Activated CD8-positive, alpha-beta T cell treated with anti-CD3 and anti-CD28 coated beads for 36 hours (primary cell): ENCODE measurements at places on chromosomes 2 and 18.

GRCh38 chr2:197141702-197142473 is 168.7 kb downstream of the ANKRD44 start:
- no peak for DNase-seq

DNA sequence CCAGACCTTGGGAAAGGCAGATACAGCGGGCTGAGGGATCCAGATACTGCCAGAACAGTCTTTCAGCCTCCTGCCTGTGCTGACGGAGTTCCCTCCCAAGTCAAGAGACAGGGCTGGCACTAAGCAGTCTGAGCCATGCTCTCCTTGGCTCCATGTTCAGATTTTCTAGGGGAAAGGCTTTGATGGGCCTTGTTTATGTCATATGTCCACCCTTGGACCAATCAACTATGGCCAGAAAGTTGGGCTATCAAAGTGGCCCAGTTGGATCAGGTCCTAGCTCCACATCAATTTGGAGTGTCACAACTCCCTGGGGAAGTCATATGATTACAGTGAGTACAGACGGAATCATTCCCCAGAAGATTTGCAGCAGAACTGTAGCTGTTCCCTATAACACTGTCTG is 152.0 kb downstream of the GREB1L start:
- no peak for DNase-seq

DNA sequence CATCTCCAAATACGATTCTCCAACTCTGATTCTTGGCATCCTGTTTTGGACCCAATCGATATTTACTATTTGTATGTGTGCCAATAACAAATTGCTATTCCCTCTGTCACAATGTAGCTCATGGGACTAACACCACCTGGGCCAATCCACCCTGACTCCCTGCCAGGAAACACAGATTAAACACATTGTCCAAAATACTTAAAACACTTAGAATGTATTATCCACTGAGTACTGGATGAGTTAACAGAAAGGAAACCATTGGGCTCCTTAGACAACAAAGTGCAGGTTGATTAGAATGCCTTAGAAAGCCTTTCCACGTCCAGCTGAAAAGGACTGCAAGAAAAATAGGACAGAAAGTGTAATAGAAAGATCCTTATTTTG is 79.4 kb upstream of the ARHGAP28 start:
- no peak for DNase-seq

DNA sequence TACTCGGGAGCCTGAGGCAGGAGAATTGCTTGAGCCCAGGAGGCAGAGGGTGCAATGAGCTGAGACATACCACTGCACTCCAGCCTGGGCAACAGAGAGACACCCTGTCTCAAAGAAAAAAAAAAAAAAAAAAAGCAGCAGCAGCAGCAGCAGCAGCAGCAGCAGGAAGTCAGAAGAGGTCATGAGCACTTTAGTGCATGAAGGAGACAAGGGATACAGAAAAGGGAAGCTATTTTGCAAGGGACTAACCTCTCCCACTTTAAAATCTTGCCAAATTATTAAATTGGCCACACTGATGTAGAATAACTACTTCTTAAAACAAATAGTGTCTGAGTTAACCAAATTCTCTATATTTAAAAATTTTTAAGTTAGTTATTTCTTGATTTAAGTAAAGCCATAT is 113.4 kb upstream of the PDE1A start:
- no peak for DNase-seq

DNA sequence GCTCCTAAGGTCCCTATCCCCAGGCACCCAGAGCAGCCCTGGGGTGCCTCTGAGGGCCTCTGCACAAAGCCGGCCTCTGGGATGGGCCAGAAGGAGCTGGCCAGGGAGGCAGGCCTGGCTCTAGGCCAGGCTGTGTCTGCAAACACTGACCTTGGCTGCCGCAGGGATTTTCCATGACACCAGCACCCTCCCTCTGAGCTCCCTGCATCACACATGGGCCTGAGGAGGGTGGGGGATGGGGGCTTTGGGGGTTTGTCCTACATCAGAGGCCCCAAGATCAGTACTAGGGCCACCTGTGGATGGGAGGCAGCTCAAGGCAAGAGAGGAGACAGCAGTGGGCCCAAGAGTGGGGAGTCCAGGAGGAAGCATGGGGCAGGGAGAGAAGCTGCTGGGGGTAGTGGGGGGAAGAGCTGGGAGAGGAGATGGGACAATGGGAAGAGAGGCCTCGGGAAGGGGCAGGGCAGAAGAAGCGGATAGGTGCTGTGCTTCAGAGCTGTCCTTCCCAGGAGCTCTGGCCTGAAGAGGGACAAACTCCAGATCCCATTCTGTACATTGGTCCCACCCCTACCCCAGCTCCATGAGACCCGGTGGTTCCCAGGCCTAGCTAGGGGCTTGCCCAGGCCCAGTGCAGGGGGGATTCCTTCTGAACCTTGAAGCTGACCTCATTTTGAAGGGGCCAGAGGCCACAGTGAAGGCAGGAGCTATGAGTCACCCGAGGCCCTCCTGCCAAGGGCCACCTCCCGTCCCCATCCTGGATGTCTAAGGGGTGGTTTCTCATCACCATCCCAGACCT is 28.0 kb downstream of the KCNK3 start:
- DNase-seq: no peak

- no peak for DNase-seq
Observed at GRCh38 chr18:64167408-64167925, 18.6 kb upstream of the LINC00305 start.

- peak; percentile 20 for DNase-seq
Observed at GRCh38 chr2:230170532-230170931, 49.3 kb downstream of the SP110 start.

- no peak for DNase-seq
Observed at GRCh38 chr2:211762479-211762878, 776.1 kb downstream of the ERBB4 start.

GRCh38 chr18:8834881-8835280 is 129.5 kb downstream of the MTCL1 start:
- DNase-seq: no peak

GRCh38 chr2:95329891-95330793 is 33.0 kb downstream of the KCNIP3 start:
- no peak for DNase-seq

GRCh38 chr2:217260441-217261115 is 400.7 kb upstream of the TNP1 start:
- no peak for DNase-seq

GRCh38 chr2:164523009-164523408 is 98.3 kb downstream of the GRB14 start:
- DNase-seq: no peak

DNA sequence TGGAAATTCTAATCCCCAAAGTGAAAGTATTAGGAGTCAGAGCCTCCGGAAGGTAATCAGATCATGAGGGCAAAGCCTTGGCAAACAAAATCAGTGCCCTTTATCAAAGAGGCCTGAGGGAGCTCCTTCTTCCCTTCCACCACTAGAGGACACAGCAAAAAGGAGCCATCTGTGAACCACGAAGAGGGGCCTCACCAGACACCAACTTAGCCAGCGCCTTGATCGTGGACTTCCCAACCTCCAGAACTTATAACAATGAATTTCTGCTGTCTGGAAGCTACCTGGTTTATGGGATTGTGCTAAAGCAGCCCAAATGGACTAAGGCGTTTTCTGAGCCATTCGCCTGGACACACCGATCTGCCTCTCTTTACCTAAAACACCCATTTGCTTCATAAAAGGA is 133.1 kb downstream of the EIPR1 start:
- no peak for DNase-seq

DNA sequence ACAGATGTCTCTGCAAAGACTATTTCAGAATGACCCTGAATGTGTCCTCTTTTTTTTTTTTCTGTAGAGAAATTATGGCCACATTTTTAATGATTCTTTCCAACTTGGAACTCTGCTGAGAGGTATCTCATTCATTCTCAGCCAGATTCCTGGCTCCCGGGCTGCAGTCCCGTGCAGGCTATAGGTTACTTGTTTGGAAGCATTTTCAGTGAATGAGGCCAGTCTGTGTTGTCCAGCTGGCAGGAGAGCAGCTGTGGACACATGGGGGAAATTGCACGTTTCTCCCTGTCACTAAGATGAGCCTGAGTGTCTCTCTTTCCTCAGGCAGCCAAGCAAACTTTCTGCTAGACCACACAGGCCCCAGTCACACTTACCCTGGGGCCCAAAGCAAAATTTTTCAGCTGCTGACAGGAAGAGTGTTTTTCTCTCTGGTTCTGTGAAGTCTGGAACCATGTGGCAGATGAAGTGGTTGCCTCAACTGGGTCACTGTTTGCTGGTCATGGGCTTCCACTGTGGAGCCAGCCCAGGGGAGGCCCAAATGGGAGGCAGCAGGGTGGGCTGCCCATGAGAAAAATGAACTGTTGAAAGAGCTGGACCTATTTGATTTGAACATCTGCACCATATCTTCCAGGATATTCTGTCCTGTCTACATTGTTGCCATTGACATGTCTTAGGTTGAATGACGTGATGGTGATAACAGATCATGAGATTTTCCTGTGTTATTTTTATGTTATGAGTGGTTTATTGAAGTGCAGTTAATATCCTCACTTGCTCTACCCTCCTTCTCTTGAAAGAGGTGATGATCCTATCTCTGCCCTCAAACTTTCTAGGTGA is 431.2 kb downstream of the LPIN1 start:
- DNase-seq: peak; percentile 53

DNA sequence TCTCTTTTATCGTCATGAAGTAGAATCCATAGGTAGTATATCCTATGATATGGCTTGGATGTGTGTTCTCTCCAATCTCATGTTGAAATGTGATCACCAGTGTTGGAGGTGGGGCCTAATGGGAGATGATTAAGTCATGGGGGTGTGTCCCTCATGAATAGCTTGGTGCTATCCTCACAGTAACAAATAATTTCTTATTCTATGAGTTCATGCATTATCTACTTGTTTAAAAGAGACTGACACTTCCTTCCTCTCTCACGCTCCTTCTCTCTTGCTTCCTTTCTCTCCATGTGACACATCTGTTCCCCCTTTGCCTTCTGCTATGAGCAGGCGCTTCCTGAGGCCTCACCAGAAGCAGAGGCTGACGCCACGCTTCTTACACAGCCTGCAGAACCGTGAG is 165.6 kb downstream of the MREG start:
- no peak for DNase-seq

GRCh38 chr18:22108674-22109073 is 60.7 kb upstream of the GATA6 start:
- no peak for DNase-seq

- no peak for DNase-seq
Observed at GRCh38 chr2:162475661-162476060, 131.7 kb downstream of the GCA start.

DNA sequence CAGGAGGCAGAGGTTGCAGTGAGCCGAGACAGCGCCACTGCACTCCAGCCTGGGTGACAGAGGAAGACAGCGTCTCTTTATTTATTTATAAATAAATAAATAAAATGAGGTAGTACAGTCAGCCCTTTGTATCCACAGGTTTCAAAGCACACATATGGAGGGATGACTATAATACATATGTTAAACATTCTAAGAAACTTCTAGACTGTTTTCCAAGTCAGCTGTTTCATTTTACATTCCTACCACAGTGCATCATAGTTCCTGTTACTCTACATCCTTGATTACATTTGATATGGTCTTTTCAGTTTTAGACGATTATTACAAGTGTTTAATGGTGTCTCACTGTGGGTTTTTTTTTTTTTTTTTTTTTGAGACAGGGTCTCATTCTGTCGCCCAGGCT is 157.6 kb downstream of the ATAD2B start:
- no peak for DNase-seq

DNA sequence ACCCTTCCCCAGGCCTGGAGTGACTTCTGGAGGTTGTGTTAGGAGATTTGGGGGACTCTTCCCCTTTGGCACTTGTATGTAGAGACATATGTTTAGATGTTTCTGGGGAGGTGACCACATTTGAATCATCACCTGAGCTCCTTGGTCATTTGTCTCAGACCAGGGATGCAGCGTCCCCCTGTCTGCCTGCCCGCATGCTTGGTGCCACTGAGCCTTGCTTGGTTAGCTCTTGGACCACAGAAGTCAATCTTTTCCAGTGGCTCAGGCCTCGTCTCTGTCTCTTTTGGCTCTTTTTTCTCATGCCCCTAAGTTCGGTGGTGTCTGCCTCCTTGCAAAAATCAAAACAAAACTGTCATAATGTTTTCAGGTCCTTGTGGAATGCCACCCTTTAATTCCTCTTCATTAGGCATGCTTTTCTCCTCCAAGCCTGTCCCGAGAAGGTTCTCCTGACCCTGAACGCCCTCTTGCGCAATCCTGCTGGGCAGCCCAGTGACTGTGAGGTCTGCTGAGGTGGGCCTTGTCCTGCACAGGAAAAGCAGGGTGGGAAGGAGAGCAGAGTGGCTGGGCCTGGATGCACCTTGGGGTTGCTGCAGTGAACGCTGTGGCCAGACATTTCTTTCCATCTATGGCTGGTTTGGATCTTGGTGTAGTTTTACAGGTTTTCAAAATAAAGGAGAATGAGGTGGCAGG is 24.9 kb downstream of the GLI2 start:
- no peak for DNase-seq

GRCh38 chr2:45728458-45728942 is 77.0 kb downstream of the PRKCE start:
- no peak for DNase-seq

DNA sequence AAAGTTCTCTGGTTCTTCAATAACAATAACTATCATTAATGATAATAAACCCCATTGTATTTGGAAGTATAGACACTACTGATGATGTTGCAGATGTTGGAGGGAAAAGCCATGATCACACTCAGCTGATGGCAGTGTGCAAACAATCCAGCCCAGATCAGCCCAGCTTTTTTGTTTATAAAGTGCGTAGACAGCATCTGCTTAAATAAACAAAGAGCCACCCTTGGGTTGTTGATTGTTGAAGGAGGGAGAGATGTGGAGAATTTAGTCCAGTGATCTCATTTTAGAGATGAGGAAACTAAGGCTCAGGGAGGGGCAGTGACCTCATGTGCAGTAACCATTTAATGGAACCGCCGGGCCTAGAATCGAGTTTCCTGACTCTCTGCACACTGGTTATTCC is 56.0 kb upstream of the MEX3C start:
- DNase-seq: no peak

DNA sequence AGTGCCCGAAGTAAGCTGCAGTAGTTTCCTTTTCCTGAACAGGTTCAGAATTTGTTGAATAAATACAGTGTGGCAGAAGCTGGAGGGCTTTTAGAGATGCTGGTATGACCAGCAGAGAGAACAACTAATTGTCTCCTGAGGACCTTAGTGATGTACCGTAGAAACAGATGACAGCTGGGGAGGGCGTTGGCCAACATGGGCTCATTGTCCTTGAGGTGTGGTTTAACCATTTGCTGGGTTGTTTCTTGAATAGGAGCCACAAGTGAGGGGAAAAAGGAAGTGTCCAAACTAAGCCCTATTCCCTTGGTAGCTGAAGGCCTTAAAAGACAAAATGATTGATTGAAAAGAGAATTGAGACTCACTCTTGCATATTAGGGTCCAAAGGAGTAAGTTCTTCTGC is 11.7 kb upstream of the FAM228A start:
- no peak for DNase-seq

- no peak for DNase-seq
Observed at GRCh38 chr2:192247456-192247855, 52.7 kb upstream of the TMEFF2 start.

DNA sequence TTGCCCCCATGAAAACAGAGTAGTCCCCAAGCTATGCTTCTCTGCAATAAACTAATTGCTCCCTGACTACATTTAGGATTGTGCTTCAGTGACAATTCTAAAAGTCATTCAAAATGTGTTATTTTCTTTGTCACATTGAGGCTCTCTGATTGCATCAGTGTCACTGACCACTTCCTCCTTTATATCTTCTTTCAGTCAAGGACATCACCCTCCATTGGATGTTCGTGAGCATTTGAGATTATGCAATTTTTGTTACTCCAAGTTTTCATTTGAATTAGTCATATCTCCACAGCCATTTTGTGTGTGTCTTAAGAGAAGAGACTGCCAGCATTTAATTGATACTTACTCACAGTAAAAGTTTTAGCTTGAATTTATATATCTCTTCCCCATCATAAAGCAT is 780.8 kb upstream of the GCFC2 start:
- no peak for DNase-seq

GRCh38 chr18:6994771-6995430 is 122.7 kb downstream of the LAMA1 start:
- no peak for DNase-seq
